Stimulated activated CD8-positive, alpha-beta memory T cell treated with anti-CD3 and anti-CD28 coated beads, Interleukin-7, amount 100 ng/mL, for 1 hour (primary cell): ENCODE measurements at places on chromosomes 2 and 18.

DNA sequence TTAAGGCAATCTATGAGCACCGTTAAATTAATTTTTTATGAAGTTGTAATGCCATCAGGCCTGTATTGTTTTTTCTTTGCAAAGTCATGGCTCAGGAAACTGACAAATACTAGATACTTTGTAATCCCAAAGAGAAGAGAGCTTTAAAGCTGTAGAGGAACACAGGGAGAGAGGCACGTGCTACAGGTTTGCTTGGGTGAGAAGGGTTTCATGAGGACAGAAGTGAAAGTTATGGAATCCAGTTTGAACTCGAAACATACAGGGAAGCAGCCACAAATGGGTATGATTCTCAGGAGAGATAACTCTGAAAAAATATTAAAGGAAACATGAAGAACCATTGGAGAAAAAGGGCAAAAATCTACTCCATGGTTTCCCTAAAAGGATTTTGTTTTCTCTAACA is 49.8 kb downstream of the CYB5A start:
- no peak for DNase-seq

DNA sequence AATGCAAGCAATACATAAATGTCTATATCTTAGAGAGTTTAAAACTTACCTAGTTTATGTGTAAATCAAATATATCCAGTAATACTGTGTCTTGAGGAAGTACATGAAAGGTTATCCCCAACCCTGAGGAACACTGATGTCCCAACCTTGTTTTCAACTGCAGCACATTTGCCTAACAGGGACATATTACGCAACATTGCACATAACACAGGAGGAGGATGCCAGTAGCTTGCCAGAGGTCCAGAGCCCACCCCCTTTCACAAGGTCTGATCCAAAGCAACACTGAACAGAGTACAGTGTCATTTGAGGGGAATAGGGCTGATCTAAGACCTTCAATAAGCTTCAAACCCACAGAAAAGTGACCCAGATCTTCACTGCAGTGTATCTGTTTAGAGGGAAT is 678.5 kb downstream of the ARHGAP15 start:
- no peak for DNase-seq

DNA sequence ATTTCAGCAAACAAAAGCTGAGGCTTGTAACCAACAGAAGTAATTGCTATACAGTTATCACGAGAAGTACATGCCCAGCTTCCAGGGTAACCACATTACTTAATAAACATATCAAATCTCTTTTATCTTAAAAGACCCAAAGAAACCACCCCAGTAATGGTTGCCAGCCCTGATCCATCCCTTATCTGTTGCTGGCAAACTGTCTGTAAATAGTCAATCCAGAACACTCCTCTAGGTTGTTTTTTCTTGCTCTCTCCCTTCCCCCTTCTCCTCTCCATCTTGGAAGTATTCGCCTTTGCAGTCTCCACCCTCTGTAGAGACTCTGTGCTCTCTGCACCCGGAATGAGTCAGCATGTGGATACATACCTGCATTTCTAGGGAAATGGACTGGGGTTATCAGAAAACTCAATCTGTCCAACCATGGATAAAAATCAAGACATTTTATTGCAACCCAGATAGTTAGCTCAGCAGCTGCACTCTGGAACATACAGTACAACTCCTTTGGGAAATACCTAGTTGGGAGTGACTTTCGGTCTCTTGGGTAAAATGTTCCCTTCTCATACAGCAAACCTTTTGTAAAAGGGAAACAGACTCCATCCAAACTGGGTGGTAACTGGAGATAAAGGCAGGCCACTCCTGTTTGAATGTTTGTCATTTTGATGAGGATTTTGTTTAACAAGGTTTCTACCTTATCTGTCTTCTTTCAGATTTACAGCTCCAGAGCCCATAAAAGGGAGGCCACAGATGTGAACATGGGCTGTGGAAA is 123.5 kb upstream of the FOSL2 start:
- DNase-seq: no peak

DNA sequence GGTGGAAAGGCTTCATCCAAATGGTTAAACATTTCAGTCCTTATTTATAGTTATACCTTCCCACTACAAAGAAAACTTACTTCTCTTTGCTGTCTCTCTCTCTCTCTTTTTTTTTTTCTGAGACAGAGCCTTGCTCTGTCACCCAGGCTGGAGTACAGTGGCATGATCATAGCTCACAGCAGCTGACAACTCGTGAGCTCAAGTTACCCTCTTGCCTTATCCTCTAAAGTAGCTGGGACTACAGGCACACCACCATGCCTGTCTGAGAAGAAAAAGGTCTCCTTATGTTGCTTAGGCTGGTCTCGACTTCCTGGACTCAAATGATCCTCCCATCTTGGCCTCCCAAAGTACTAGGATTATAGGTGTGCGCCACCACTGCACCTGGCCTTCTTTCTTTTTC is 32.3 kb upstream of the OLA1 start:
- no peak for DNase-seq

GRCh38 chr18:58937887-58938267 is 73.2 kb downstream of the ZNF532 start:
- no peak for DNase-seq

GRCh38 chr2:70330476-70330875 is 28.6 kb upstream of the FAM136A start:
- no peak for DNase-seq

GRCh38 chr18:12068950-12069320 is 24.7 kb upstream of the ANKRD62 start:
- no peak for DNase-seq

GRCh38 chr2:174693344-174693743 is 70.9 kb downstream of the CHRNA1 start:
- no peak for DNase-seq

- no peak for DNase-seq
These were observed 184.4 kb downstream of the MYO3B start for GRCh38 chr2:170362313-170362870.

- DNase-seq: no peak
These were observed 546.6 kb upstream of the CDH2 start for GRCh38 chr18:28723506-28723905.

DNA sequence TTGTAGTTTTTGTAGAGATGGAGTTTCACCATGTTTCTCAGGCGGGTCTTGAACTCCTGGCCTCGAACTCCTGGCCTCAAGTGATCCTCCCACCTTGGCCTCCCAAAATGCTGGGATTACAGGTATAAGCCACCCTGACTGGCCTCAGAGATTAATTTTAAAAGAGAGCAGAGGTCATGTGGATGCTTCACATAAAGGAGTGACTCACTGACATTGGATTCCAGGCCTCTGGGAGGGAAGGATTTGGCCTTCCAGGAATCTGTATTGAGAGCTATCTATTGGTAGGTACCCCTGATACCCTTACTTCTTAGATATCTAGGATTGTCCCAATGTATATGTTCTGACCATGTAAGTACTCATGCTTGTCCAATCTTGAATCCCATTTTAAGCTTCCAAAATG is 138.4 kb downstream of the FAM161A start:
- no peak for DNase-seq

GRCh38 chr18:13395577-13395976 is 177.0 kb downstream of the LDLRAD4 start:
- no peak for DNase-seq

DNA sequence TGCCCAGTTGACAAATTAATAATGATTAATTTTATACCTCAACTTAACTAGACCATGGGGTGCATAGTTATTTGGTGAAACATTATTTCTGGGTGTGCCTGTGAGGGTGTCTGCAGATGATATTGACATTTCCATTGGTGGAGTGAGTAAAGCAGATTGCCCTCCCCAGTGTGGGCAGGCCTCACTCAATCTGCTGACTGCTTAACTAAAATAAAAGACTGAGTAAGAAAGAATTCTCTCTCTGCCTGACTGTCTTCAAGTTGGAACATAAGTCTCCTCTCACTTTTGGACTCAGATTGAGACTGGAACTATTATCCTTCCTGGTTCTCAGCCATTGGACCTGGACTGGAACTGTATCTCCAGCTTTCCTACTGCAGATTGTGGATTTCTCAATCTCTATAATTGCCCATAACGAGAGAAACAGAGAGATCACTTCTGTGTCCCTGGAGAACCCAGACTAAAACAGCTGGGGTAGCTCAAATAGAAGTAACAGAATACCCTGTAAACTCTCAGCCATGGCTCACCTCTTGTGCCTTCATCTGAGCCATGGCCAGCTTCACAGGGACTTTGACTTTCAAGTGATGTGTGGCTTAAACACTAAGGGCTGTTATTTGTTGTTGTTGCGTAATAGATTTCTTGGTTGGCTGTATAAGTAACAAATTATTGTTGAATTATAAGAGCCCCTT is 575.3 kb upstream of the RAB6C start:
- no peak for DNase-seq

- DNase-seq: no peak
These were observed 529.2 kb upstream of the LINC00305 start for GRCh38 chr18:64678048-64678447.
